ENCODE measurements at places on chromosomes 6 and 20. TPM values are rescaled to one million over a fixed set of nuclear protein-coding genes. Genes with fewer than 3 reads are reported as not detected.

The SNAP91 gene
- 2.1 TPM for total RNA-seq

- no peak for DNase-seq
Observed at GRCh38 chr20:38804682-38805501, 605 bp upstream of the PPP1R16B start.

DNA sequence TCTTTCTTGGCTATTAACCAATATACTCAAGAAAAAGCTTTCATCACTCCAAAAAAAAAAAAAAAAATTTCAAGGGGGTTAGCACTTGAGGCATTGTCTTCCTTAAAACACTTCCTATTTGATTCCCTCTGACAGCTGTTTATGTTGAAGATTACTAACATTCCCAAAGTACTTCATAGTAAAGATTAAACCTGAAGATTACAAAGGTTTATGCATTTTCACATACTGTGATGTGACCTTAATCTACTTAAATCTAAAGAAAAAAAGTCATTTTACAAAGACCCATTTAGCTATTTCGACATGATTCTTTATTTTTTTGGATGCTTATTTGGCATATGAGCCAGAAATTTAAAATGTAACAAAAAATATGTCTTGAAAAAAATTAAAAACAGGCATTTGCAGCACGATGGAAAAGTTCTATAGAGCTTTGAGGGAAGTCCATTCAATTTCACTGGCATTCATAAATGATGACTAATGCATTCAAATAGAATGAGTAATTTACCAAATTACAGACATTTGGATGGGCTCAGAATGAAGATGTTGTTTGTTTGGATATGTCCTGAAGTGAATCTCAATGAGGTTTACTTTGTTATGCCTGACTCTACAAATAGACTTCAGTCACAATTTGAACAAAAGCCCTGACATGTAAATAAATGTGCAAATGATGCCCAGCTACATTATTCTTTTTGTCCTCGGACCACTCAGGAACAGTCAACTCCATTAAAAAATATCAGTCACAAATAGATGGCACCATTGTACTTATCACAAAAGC is 674.6 kb upstream of the MARCKS start:
- DNase-seq, result no peak

GRCh38 chr6:56821005-56821432 is 133.9 kb upstream of the BEND6 start:
- no peak for DNase-seq

The PGBD1 gene
- total RNA-seq, result 6.7 TPM

DNA sequence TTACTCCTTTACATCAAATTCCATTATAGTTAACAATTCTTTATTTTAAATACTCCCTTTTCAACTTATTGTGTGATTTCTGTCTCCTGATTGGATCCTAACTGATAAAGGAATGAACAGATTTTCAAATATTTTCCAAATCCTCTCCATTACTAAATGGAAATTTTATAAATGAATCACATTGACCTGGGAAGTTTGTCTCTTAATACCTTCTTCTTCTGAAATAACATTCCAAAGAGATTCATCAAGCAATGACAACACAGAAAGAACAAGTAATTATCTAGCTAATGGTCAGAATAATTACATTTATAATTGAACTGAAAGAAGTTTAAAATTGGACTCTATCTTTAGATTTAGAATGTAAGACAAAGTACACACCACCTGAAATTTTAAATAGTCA is 515.4 kb upstream of the PTCHD4 start:
- DNase-seq, result no peak

GRCh38 chr6:152428126-152428525 is 209.0 kb downstream of the SYNE1 start:
- no peak for DNase-seq

DNA sequence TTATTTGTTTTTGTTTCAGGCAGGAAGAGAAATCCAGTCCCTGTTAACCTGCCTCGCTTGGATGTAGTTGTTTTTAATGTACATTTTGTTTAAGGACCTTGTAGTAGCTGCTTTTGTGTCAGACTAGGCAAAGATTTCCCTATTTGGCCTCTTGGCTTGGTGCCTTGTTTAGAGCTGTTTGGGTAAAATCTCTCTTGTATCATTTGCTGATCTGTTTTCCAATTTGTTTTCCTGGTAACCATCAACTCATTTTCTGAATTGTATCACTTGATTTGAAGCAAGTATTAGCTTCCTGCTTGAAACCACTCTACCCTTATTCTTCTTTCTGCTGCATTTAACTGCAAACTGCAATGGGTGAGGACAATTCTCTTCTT is 160.7 kb downstream of the ZFAND3 start:
- DNase-seq, result no peak

GRCh38 chr6:123321020-123321419 is 315.7 kb downstream of the TRDN start:
- no peak for DNase-seq

DNA sequence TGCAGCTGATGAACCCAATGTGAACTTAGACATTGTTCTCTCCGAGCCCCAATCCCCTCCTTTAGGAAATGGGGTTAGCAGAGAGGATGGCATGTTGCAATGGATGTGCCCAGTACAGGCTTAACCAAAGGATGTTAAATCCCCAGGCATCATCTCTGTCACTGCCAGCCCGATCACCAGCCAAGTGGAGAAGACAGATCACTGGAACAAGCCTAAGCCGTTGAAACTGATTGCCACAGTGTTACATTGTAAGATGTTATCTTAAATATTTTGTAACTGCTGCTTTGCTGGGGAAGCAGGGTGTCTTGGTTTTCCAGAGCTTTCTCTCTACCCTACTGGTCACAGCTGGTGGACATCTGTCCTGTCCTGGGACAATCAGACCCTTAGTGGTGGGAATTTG is 783.4 kb upstream of the CHD6 start:
- no peak for DNase-seq

DNA sequence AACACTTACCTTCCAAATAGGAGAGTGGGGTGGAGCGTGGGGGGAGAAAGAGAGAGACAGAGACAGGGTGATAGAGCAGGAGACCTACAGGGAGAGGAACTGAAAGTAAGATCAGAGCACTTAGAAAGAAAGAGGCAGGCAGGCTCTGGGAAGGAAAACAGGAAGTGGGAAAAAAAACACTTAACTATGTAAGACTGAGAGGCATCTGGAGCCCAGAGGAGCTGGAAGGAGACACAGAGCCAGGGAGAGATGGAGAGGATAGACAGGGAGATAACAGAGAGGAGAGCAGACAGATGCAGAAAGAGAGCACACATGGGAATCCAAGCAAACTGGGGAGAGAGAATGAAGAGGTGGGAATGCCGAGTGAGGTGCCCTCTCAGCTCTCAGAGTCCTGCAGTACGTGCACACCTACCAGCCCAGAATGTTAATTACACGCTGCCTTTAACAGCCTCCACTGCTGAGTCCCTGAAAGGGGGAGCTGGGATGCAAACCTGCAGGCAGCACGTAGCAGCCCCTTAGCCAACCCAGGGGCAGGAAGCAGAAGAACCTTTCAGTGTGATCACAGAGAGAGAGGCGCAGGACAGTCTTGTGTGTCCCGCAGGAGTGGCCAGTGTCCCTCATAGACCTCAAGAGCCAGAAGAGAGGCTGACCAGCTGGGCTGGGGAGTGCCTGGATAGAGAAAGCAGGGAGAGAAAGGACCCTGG is 132.7 kb upstream of the LRFN2 start:
- DNase-seq, result no peak

Measured in aorta (tissue), 5 donors.